Dermis microvascular lymphatic vessel endothelial cell (primary cell): ENCODE measurements at places on chromosomes 7 and 10. TPM values are rescaled to one million over a fixed set of nuclear protein-coding genes. Genes with fewer than 3 reads are reported as not detected.

SEPTIN7 gene
- total RNA-seq, result 75.9 and 96.0 TPM in 2 replicates

DNA sequence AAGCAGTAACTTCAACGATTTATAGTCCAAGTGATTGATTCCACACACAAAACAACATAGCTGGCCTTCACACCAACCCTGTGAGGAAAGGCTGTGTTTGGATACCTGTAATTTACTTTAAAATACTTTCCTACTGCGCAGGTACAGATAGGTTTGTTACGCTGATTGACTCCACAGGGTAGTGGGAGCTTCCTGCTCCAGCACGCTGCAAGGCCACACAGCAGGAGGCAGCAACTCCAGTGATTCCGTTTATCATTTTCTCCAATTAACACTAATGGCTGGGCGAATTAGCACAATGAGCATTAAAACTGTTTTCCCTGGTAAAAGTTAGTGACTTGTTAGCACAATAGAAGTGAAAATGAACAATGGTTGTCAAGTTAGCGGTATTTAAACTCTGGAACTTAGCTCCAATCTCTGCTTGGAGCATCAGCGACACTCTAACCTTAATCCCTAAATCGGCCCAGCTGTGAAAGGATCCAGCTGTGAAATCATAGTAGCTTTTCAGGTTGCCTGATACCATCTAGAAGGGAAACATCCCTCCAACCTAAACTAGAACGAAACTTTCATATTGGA, 959 bp downstream of the DCLRE1C start:
- DNase-seq, result no peak

GRCh38 chr10:126061526-126061925, 165.2 kb downstream of the FANK1 start:
- DNase-seq, result no peak

- no peak for DNase-seq
These were observed 29.3 kb downstream of the DNAJC12 start for GRCh38 chr10:67808704-67809103.

DNA sequence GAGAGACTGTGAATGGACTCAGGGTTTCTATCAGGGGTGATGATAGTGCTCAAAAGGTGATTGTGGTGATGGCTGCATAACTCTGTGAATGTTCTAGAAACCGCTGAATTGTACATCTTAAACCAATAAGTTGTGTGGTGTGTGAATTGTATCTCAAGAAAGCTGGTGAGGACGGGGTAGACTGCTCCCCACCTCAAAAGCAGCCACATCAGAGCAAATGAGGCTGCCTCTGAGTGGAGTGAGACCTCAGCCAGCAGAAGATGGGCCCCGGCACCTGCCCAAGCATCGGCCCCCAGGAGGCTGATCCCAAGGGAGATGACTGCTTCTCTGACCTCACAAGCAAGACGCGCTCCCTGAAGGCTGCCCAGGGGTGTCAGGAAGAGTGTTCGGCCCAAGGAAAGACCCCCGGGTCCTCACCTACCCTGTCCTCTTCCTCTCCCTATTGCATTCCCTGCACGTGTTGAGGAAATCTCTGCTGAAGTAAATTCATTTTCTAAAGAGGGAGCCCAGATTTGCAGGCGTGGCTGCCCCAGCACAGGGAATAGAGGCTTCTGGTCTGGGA, 279.3 kb upstream of the SHH start:
- no peak for DNase-seq

DNA sequence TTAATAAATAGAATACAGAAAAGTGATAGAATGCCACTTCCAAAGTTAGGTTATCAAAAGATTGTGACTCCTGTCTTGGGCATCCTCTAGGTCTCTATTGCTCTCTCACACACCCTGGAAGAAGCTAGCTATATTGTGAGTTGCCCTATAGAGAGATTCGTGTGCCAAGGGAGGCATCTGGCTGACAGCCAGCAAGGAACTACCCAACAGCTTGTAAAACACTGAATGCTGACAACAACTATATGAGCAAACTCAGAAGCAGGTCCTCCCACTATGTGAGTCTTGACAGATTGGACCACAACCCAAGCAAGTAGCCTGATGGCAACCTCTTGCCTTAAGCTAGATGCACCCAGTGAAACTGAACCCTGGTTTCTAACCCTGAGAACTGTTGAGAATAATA, 55.7 kb upstream of the CDK14 start:
- DNase-seq, result no peak

DNA sequence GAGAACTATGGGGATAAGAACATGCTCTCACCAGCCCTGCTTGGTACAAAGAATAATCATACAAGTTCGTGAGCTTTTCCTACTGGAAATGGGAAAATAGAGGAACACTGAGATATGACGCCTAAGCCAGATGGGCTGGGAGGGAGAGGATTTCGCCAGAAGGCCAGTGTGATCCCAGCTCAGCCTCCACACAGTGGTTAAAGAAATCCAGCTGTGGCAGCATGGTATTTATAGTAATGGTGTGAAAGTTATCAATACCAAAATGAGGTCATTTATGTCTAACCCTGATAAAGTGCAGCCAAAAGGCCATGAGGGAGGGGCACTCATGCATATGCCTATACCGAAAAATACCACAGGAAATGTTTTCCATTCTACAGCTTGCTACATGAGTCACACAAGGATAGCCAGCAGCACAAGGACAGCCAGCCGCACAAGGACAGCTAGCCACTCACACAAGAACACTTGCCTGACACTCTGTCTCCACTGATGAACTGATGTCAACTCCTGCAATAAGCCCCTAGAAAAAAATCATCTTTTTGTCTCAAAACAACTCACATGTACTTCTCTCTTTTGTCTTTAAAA, 49.4 kb downstream of the FRMPD2 start:
- peak; percentile 25 for DNase-seq

- DNase-seq, result no peak
These were observed 162.4 kb downstream of the TNS3 start for GRCh38 chr7:47419471-47419870.

- DNase-seq, result no peak
These were observed 238.9 kb upstream of the ETV1 start for GRCh38 chr7:14228341-14228740.
